Ascending aorta (tissue), 2 donors: ENCODE measurements at places on chromosomes 16 and 17. TPM values are rescaled to one million over a fixed set of nuclear protein-coding genes. Genes with fewer than 3 reads are reported as not detected.
A peak's percentile ranks its signal among the peaks of the same experiment; 100 is the strongest.

Gene AOC2
- not detected for total RNA-seq

Gene CNTROB
- 13.7 TPM for total RNA-seq

Gene COL1A1
- total RNA-seq: 547 TPM

Gene TM4SF5
- not detected for total RNA-seq

Gene DDX28
- total RNA-seq: 3.0 TPM

Gene CUEDC1
- 76.1 TPM for total RNA-seq

DNA sequence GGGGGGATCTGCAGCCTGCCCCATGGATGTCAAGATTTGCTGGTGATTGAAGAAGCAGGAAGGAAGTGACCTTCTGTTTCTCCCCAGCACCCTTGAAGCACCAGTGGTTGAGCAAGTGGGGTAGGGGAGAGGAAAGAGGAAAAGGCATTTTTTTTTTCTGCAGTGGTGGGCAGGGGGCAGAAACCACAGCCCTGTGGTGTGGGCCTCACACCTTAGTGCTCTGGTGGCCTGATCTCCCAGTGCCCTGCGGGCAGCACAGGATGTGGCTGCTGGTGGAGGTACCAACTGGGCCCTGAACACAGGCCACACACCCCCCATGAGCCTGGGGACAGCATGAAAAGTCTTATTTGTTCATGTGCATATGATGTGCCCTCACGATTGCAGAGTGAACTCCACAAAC is 7.1 kb downstream of the ITGAD start:
- no peaks in the 10 kb centered on the region for H3K36me3 ChIP-seq
- H3K4me3 ChIP-seq: no peak overlapping the region
- no peaks in the 10 kb centered on the region for H3K27me3 ChIP-seq

DNA sequence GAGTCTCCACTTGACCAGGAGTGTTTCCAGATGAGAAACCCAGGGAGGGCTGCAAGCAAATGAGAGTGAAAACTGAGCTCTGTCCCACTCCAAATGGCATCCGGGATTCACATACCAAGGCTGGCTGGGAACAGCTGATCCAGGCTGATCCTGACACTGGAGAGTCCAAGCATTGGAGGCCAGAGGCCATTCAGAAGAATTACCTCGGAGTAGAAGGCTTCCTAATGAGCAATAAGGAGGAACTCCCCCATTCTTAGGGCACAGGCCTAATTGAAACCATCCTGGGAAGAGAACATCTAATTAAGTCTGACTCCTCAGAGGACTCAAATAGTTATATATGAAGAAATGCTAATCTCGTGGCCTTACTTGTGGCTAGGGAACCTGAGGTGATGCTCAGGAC is 142.8 kb downstream of the PRKCA start:
- H3K4me3 ChIP-seq: no peak overlapping the region
- H3K27me3 ChIP-seq: no peaks in the 10 kb centered on the region
- no peak for DNase-seq
- H3K27ac ChIP-seq: no peak overlapping the region
- no peaks in the 10 kb centered on the region for H3K4me1 ChIP-seq

- no peak for DNase-seq
- no peaks in the 10 kb centered on the region for H3K27me3 ChIP-seq
- H3K4me1 ChIP-seq: no peaks in the 10 kb centered on the region
- H3K4me3 ChIP-seq: no peak overlapping the region
Observed at GRCh38 chr16:77677129-77677528, 45.2 kb upstream of the NUDT7 start.

GRCh38 chr16:50309527-50310307 is 43.4 kb downstream of the ADCY7 start:
- no peak overlapping the region for H3K27ac ChIP-seq
- H3K4me1 ChIP-seq: no peaks in the 10 kb centered on the region
- no peaks in the 10 kb centered on the region for H3K27me3 ChIP-seq
- DNase-seq: peak; percentile 62
- H3K4me3 ChIP-seq: no peak overlapping the region

GRCh38 chr16:88783391-88784073 is 1.5 kb downstream of the PIEZO1 start:
- peaks cover 33% of the 10 kb centered on the region for H3K4me1 ChIP-seq
- no peaks in the 10 kb centered on the region for H3K27me3 ChIP-seq
- peak overlapping the region; percentile 90 for H3K27ac ChIP-seq
- H3K36me3 ChIP-seq: no peaks in the 10 kb centered on the region

- DNase-seq: no peak
- no peaks in the 10 kb centered on the region for H3K36me3 ChIP-seq
- no peak overlapping the region for H3K4me3 ChIP-seq
- no peak overlapping the region for H3K27ac ChIP-seq
Observed at GRCh38 chr16:87108941-87109340, 208.3 kb downstream of the C16orf95 start.

DNA sequence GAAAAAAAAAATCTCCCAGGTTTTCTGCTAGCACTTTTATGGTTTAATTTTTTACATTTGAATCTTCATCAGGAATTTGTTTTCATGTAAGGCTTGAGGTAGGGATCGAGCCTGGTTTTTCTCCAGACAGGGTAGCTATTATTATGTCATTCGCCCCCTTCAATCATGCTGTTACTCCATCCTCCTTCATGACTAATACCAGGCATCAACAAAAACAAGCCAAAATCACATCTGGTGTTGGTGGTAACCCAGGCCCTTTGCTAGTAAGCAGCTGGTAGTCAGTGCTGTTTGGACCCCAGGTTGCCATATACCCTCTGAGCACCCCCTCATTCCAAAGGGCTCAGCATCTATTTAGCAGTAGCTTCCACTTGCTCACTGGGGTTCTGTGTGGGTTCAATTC is 29.5 kb downstream of the DRC3 start:
- H3K36me3 ChIP-seq: no peaks in the 10 kb centered on the region
- no peaks in the 10 kb centered on the region for H3K27me3 ChIP-seq
- no peak overlapping the region for H3K4me3 ChIP-seq
- DNase-seq: no peak
- H3K27ac ChIP-seq: no peak overlapping the region

DNA sequence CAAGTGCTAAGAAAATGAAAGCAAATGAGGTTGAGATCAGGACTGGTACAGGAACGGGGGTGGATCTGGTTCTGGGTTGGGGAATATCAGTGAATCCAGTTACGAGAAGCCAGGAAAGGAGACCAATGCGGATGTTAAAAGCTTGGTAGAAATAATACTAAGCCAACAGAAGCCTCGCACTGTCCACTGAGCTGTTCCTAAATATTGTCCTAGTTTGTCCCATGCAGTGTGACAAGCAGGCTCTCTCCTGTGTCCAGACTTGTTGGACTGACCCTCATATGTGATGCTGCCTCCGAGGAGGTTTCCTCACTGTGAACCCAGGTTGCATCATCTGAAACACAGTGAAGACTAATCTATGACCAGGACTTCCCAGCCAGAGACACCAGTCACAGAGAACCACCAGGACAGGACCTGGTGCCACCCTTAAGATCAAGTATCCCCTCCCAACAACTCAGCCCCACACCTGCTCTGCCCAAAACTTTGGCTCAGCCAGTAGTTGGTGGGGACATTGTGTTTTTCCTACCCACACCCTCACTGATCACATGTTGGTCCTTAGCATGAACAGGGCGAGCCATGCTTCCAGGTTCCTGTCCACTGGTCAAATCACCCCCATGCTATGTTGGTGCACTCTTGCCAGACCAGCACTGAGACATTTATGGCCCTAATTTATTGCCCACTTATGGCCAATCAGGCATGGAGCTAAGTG is 32.7 kb upstream of the SCNN1B start:
- no peak overlapping the region for H3K27ac ChIP-seq
- no peak overlapping the region for H3K4me3 ChIP-seq

- H3K4me1 ChIP-seq: no peaks in the 10 kb centered on the region
- DNase-seq: no peak
- no peaks in the 10 kb centered on the region for H3K27me3 ChIP-seq
- no peak overlapping the region for H3K4me3 ChIP-seq
Observed at GRCh38 chr17:56793957-56794356, 39.8 kb downstream of the C17orf67 start.

- no peak overlapping the region for H3K4me3 ChIP-seq
- H3K4me1 ChIP-seq: no peaks in the 10 kb centered on the region
- DNase-seq: no peak
- no peak overlapping the region for H3K27ac ChIP-seq
Observed at GRCh38 chr16:81695321-81696165, 83.5 kb upstream of the PLCG2 start.

GRCh38 chr17:62706598-62707424 is 79.3 kb downstream of the MRC2 start:
- DNase-seq: peak; percentile 61
- H3K4me1 ChIP-seq: no peaks in the 10 kb centered on the region
- no peaks in the 10 kb centered on the region for H3K36me3 ChIP-seq
- H3K4me3 ChIP-seq: no peak overlapping the region

DNA sequence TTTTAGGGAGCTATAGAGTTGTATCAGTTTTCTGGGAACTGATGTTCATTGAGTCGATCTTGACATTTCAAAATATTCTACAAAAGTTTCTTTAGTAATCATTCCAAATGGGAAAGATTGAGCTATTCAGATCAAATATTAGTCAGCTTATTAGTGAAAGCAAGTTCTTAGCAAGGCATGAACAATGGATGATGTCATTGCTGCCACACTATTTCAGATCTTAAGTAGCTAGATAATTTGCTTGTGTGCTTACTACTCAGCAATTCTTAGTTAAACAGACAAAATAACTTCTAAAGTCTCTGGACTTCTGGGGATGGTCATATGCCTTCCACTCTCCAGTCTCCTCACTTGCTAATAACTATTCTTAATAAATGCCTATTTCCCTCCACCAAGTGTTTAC is 69.0 kb upstream of the CDH8 start:
- no peak overlapping the region for H3K27ac ChIP-seq
- H3K27me3 ChIP-seq: no peaks in the 10 kb centered on the region
- H3K36me3 ChIP-seq: no peaks in the 10 kb centered on the region
- H3K4me1 ChIP-seq: no peaks in the 10 kb centered on the region
- H3K4me3 ChIP-seq: no peak overlapping the region

- no peak overlapping the region for H3K4me3 ChIP-seq
- H3K4me1 ChIP-seq: peaks cover 3% of the 10 kb centered on the region
- H3K27ac ChIP-seq: no peak overlapping the region
- no peaks in the 10 kb centered on the region for H3K27me3 ChIP-seq
- H3K36me3 ChIP-seq: peaks cover 15% of the 10 kb centered on the region
Observed at GRCh38 chr17:59811209-59811608, 81.5 kb downstream of the TUBD1 start.

DNA sequence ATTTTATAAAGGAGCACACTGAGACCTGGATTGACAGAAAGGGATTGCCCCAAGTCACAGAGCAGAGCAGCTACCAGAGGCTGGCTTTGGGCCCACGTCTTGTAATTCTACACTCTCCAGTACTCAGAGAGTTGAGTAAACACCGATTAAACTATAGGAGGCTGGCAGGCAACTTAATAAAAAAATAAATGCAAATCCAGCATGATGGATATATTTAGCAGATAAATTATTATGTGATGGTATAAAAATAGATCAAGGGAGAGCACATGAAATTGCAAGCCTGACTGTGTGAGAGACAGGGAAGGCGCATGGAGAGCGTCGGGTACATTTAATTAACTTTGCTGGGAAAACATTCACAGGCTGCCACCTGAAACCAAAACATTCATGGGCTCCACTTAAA is 87.7 kb upstream of the CCL2 start:
- H3K4me3 ChIP-seq: no peak overlapping the region
- H3K36me3 ChIP-seq: no peaks in the 10 kb centered on the region
- no peak for DNase-seq
- H3K27ac ChIP-seq: no peak overlapping the region

DNA sequence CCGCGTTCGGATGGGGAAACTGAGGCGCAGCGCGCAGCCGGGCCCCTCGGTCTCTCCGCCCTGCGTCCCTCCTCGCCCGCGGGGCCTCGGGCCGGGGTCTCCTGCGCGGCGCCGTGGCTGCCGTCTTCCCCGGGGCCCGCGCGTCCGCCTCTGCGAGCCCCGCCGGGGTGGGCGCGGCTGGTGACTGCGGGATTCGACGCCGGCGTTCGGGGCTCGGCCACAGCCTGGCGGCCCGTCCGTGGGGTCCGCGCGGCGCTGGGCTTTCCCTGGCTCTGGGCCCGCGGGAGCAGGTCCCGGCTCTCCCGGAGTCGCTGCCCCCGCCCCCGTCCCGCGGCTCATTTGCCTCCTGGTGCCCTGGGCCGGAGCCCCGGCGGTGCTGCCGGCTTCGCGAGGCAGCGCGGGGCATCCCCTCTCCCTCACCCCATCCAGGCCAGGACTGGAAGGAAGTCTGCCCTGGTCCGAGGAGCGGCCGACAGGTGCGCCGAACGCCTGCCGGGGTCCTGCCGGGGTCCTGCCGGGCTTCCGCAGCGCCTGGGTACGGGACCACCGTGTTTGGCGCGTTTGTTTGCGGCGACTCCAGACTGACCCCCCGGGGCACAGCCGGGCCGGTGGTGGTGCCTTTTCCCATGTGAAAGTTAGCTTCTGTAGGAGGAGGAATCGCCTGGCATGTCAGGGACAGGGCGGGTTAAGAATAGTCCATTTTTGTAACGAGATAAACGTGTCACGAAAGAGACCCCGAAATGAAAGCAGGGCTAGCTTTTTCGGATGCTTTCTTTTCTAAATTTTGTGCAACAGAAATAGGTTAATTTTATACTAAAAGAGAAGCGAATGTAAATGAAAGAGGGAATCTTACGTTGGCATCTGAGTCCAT is 671 bp downstream of the CHMP6 start:
- peak overlapping the region; percentile 99 for H3K4me3 ChIP-seq
- no peak for DNase-seq
- peak overlapping the region; percentile 40 for H3K27ac ChIP-seq
- peaks cover 25% of the 10 kb centered on the region for H3K36me3 ChIP-seq

- H3K27ac ChIP-seq: no peak overlapping the region
- H3K27me3 ChIP-seq: no peaks in the 10 kb centered on the region
- no peak for DNase-seq
- no peaks in the 10 kb centered on the region for H3K36me3 ChIP-seq
- no peaks in the 10 kb centered on the region for H3K4me1 ChIP-seq
- no peak overlapping the region for H3K4me3 ChIP-seq
Observed at GRCh38 chr17:57419940-57420550, 163.7 kb downstream of the MSI2 start.

- no peak overlapping the region for H3K27ac ChIP-seq
- no peaks in the 10 kb centered on the region for H3K4me1 ChIP-seq
- no peak overlapping the region for H3K4me3 ChIP-seq
- H3K27me3 ChIP-seq: no peaks in the 10 kb centered on the region
Observed at GRCh38 chr17:74804683-74805082, 28.5 kb upstream of the NAT9 start.

GRCh38 chr17:74250324-74250995 is 23.6 kb upstream of the DNAI2 start:
- H3K27ac ChIP-seq: no peak overlapping the region
- H3K4me1 ChIP-seq: no peaks in the 10 kb centered on the region
- no peak overlapping the region for H3K4me3 ChIP-seq
- DNase-seq: no peak
- no peaks in the 10 kb centered on the region for H3K27me3 ChIP-seq
- peaks cover 3% of the 10 kb centered on the region for H3K36me3 ChIP-seq

- peaks cover 8% of the 10 kb centered on the region for H3K27me3 ChIP-seq
- H3K36me3 ChIP-seq: no peaks in the 10 kb centered on the region
- H3K4me3 ChIP-seq: no peak overlapping the region
- no peaks in the 10 kb centered on the region for H3K4me1 ChIP-seq
- no peak overlapping the region for H3K27ac ChIP-seq
Observed at GRCh38 chr17:34626121-34626681, 46.8 kb downstream of the TMEM132E start.

DNA sequence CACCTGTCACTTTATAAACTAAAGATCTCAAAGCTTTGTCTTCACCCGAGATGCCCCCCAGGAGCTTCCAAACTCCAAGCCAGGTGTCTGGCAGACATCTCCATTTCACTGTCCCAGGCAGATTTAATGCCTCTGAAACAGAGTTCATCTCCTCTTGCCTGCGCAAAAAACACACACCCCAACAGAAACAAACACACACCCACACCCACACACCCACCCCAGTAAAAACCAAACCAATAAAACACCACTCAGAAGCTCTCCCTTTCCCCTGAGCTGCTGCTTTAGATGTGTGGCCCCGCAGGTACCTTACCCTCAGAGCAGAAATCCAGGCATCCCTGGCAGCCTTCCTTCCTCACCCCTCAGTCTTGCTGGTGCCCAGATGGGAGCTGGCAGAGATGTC is 14.4 kb downstream of the SEC14L1 start:
- no peaks in the 10 kb centered on the region for H3K27me3 ChIP-seq
- H3K27ac ChIP-seq: no peak overlapping the region
- peaks cover 26% of the 10 kb centered on the region for H3K4me1 ChIP-seq
